GM20000 (cell line): ENCODE measurements at places on chromosomes 1 and 21.
A peak's percentile ranks its signal among the peaks of the same experiment; 100 is the strongest.

DNA sequence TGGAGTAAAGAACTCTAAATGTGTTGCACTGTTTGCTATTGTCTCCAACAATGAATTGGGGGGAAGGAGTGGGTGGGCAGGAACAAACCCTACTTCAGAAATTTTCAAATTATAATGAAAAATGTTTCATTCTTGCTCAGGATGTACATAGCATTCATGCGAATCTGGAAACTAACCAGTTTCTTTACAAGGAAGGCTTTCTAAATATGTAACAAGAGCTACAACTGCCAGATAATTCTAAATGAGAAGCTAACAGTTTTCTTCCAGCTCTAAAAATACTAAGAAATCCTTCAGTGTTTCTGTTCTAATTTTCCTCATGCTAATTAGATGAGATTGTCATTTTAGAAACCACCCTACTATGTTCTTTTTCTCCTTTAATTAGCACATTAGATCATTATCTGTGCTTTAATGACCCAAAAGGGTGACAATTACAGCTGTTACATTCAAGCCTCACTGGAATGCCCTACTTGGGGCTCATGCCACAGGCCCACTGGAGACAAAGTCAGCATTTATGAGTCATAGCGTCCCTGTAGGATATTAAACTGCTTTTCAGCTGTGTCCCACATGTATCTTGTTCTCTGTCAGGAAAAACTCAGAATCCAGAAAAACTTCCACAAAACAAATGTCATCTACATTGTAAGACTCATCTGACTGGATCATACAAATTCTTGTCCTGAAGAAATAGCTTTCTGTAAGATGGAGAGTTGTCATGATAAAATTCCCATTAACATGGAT is 804.6 kb upstream of the CXADR start:
- DNase-seq: no peak

GRCh38 chr1:113854234-113854633 is 17.3 kb downstream of the PTPN22 start:
- no peak for DNase-seq

- DNase-seq: peak; percentile 60
These were observed 74.7 kb downstream of the RUNX1 start for GRCh38 chr21:34974162-34974981.

DNA sequence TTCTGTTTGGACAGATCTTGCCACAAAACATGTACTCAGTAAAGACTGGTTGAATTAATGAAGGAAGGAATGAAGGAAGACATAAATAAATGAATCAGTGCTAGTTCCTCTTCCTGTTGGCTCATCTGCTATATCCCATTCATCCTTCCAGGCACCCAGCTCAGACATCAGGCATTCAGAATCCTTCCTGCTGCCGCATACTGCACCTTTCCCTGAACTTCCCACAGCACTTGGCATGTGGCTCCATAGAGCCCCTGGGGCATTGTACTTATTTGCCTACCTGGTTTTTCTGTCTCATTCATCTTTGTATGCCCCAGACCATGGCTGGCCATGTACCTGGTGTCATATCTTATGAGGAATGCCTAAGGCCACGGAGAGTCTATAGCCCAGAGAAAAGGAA is 34.4 kb upstream of the ZNF648 start:
- DNase-seq: no peak

- DNase-seq: no peak
These were observed 224.9 kb downstream of the BACH1 start for GRCh38 chr21:29523646-29524045.

DNA sequence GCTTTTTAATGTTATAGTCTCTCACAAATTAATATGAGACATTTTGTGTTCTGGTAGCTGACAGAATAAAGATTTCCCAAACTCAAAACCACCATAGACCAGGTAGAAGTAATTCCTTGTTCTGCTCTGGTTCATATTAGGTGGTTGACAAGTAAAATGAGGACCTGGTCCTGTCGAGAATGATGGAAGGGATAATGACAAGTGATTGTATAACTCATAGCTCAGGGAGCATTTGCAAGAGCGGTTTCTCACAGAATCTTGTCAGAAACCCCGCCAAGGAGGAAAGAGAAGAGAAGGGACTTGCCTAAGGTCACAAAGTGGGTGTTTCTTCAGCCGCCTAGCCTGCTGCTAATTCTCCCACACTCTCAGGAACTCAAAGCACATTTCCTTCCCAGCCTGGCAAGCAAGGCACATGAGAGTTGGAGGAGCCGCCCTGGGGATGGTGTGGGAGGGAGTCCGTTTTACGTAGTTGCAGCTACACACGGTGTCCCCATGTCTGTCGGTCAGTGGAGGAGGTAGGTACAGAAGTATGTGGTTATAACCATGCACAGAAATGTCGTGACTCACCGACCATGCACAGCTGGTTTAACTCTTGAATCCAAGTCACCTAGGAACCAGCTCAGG is 46.5 kb downstream of the SAMD13 start:
- no peak for DNase-seq

GRCh38 chr1:66335125-66335524 is 198.8 kb upstream of the SGIP1 start:
- no peak for DNase-seq

DNA sequence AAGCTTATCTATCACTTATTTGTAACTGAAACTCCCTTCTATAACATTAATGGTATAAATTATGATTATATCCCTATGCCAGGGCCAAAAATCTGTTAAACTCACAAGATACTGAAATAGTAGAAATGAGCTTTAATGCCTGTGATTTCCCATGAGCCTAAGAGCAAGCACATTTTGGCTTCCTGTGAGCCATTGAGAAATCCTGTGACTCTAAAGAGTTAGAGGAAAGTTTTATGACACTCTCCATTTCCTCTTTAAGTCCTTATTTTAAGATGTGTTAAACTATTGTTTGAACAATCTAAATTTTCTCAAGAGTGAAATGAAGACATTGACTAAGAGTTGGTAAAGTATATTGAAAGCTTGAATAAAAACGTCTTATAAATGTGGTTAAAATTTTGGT is 45.6 kb downstream of the SUCO start:
- no peak for DNase-seq

GRCh38 chr1:177356674-177357435 is 186.1 kb downstream of the BRINP2 start:
- DNase-seq: no peak

DNA sequence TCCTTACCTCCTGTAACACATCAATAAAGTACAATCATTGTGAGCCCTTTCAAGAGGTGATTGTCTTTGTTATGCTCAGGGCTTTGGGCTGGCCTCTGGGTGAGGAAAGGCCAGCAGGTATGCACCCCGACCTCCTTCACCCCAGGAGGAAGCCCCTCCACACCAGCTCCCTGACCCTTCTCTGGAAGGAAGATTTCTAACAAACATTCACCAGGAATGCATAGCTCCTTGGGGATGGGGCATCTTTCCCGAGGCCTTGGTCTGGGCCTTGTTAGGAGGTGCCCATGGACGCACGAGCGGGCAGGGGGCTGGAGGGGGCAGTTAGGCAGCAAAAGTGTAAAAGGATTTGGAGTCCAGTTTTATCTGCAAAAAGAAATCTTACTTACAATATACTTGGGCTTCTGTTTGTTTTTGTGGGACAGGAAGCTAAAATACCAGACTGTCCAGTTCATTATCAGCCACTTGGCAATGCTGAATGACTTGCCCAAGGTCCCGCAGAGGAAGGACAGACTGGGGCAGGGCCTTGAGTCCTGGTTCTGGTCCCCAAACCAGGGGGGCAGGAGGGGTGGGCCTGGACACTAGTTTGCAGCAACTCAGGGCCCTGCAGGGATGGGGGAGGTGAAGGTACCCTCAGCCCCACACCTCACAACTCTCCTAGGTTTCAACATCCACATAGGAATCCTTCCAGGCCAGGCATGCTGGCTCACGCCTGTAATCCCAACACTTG is 10.1 kb downstream of the ZC3H12A start:
- DNase-seq: no peak

DNA sequence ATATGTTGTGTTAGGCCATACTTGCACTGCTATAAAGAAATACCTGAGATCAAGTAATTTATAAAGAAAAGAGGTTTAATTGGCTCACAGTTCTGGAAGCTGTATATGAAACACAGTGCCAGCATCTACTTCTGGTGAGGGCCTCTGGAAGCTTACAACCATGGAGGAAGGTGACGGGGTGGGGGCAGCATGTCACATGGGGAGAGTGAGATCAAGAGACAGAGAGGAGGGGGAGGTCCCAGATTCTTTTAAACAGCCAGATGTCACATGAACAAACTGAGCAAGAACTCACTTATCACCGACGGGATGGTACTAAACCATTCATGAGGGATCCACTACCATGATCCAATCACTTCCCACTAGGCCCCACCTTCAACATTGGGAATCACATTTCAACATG is 42.6 kb downstream of the TESK2 start:
- DNase-seq: no peak

GRCh38 chr1:219498666-219499065 is 114.2 kb downstream of the ZC3H11B start:
- no peak for DNase-seq

DNA sequence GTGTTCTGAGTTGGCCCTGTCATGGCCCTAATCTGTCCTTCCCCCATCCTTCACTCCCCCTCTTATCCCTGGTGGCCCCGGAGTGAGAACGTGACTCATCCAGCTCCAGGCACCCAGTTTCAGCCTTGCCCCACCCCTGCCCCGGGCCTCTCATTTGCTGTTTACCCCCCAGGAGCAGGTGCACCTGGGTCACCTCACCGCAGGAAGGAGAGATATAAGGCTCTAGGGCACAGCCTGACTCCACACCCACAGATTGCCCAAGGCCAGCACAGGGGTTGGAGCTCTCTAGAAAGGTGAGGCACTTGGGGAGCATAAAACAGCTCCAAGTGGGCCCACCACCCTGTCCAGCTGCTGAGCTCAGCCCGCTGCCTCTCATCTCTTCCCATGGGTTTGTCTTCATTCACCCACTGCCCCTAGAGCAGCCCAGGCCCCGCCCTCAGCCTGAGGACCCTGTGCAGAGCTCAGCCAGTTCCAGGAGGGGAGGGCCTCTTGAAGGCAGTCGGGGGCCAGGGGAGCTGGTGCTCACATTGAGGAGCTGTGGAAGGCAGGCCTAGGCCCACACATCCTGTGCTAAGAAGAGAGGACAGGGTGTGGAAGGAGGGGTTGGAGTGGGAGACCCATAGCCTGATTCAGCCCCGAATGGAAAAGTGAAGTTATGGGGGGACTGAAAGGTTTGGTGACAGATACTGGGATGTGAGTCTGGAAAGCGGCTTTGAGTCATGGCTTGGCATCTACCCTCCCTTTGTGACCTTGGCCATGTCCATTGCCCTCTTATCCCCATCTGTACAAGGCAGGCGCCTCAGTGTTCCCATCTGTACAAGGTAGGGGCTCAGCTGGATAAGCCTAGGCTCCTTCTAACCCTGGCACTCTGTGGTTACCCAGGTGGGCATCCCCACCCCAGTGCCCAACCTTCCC is 16.1 kb upstream of the GPR37L1 start:
- no peak for DNase-seq

DNA sequence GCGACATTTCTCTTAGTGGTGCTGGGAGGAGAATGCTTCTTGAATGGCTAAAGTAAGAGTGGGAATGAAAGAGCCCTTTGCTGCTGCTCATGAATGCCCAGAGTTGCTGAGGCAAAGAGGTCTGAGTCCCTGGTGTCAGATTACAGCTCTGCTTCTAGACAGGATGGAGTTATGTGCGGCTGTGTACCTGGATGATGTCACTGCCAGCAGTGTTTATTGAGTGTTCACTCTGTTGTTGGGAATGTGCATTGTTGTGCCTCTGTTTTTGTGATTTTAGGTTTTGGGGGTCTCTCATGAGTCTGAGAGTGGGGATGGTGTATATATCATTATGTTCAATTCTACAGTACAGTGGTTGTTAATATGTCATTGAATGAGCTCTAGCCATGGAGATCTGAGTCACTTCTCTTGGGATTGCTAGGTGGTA is 2.7 kb downstream of the CDC14A start:
- DNase-seq: no peak

DNA sequence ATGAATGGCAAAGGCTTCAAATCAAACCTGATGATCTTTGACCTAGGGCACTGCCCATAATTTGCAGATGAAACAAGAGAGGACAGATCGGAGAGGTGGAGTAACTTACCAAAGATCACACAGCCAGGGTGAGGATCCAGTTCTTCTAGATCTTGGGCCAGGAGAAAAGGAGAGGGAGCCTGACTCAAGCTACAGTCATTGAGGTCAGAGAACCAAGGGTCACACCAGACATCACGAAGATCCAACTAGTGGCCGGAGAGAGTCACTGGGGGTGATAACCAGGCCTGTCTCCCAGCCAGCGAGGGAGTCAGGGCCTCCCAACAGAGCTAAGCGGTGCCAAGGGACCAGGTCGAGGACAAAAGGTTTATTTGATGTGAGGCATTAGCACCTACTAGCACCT is 115.0 kb downstream of the RIPK4 start:
- DNase-seq: no peak

GRCh38 chr1:156823210-156823790 is 6.7 kb upstream of the SH2D2A start:
- DNase-seq: no peak

DNA sequence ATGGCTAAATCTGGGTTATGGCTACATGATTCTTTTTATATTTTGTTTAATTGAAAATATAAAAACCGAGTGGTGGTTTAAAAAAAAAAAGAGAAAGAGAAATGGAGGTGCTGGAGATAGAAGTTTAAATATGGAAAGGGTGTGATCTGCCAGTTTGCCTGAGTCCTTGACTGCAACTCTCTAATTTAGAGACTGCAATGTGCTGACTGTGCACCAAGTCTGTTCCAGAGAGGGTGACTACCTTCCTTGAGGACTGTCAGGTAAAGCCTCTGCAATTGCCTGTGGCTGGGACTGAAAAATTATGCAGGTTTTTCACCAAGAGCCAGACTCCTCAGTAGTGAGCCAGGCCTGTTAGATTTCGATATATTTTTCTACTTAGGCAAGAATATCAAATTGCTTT is 1326.3 kb downstream of the BRINP3 start:
- no peak for DNase-seq

GRCh38 chr21:25081096-25081495 is 526.2 kb downstream of the MRPL39 start:
- DNase-seq: no peak
